ENCODE measurements at places on chromosomes 11 and 22.

DNA sequence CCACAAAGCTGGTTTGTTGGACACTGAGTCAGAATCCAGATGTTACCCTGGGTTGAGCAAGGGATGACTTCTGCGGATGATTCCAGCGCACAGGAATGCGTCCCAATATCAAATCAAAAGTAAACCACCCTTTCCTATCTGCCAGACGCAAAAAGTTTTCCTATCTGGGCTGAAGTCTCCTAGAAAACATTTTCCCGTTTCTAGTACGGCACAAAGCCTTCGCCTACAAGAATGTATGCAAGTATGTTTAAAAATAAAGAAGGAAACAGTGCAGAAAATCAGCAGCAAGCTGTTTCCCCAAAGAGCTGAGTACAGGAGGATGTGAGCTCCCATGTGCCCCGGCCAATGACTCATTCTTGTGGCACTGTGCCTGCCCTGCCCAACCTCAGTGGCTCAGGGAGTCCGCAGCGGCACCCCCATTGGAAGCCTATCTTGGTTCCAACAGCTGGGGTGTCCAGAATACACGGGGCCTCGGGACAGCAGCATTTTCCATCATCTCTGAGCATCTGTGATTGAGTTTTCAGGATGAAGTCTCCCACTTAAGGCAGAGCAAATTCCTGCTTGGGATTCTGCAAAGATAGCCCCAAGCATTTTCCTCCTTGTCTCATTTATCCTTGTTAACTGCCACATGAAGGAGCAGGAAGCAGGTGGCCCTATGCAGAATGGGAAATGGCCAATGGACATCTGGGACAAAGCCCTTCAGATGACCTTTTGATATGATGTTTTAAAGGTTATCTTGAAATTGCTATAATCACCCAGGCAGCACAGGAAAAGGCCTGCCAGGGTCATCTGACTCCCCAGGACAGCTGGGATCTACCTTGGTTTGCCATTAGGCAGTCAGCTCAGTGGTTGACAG lies 17.5 kb downstream of the KCNJ5 start:
- DNase-seq, result no peak

- DNase-seq, result no peak
Measured at GRCh38 chr11:47087801-47088200, 88.9 kb downstream of the ARFGAP2 start.

DNA sequence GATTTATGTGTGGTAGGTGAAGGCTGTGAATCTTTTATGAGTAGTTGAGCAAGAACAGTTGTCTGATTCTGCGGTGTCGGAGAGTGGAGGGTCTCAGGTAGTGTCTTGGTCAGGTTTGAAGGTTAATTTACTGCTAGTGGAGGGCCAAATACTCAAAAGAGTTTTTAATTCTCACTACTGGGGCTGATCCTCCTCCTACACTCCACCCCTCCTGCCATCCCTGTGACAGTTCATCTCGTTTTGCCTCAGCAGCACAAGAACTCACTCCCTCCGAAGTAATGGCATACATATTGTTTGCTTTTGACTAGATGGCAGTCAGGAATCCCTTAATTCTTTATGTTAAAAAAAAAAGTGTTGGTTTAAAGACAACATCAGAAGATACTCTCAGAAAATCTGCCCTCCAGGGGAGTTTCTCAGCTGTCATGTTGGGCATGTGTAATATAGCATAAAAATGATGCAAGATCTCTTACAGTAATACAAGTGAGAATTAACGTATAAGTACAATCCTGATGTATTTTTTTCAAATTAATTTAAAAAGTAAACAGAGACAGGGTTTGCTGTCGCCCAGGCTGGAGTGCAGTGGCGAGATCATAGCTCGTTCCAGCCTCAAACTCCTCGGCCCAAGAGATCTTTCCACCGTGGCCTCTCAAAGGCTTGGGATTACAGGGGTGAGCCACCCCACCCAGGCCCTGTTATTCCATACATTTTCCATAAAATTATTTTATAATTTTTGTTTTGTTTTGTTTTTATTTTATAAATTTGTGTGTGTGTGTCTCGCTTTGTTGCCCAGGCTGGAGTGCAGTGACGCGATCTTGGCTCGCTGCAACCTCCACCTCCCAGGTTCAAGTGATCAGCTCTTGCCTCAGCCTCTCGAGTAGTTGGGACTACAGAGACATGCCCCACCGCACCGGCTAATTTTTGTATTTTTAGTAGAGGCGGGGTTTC lies 1.3 kb downstream of the FAR1 start:
- DNase-seq, result no peak

GRCh38 chr11:43556612-43557375 lies 123.7 kb upstream of the HSD17B12 start:
- no peak for DNase-seq

DNA sequence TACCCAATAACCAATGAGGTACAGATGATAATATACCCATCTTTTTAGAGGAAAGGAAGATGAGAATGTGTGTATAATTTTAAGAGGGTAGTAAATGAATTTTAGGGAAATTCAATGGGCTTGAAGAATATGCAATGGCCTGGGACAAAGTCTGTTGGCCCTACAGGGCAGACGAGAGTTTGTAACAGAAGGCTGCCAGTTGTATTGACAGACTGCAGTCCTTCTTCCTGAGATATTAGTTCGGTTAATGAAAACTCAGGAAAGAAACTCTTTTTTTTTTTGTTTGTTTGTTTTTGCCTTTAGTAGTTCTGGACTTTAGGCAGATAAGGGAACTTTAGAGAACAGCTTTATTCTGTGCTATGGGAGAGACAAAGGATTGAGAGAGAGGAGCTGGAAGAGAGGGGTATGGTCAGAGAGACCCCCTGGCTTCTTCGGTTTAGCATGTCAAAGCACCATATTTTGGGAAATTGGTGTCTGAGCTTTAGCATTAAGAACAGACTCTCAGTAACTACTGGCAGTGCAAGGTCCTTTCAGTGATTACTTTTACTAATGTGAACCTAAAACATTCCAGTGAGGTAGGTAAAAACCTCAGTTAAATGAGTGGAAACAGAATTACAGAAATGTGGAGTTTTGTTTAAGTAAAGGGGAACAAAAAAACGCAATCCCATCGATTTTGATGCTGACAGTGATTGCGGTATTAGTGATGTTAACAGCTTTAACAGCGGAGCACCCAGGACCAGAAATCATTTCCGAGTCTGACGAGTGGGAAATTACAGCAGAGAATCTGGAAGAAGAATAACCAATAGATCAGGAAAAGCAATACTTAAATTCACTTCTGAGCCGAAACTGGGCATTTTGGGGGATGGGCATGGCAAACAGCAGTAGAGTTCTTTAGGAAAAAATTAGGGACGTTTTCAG lies 644 bp upstream of the NAALAD2 start:
- DNase-seq, result no peak

GRCh38 chr11:13772223-13773046 lies 104.0 kb downstream of the FAR1 start:
- DNase-seq, result peak; percentile 42

- no peak for DNase-seq
Measured at GRCh38 chr11:75507571-75507970, 18.2 kb downstream of the GDPD5 start.

Measured in effector CD4-positive, alpha-beta T cell (primary cell).